Lung (tissue), 17 donors: ENCODE measurements at places on chromosomes 6 and 20. TPM values are rescaled to one million over a fixed set of nuclear protein-coding genes. Genes with fewer than 3 reads are reported as not detected.

DNA sequence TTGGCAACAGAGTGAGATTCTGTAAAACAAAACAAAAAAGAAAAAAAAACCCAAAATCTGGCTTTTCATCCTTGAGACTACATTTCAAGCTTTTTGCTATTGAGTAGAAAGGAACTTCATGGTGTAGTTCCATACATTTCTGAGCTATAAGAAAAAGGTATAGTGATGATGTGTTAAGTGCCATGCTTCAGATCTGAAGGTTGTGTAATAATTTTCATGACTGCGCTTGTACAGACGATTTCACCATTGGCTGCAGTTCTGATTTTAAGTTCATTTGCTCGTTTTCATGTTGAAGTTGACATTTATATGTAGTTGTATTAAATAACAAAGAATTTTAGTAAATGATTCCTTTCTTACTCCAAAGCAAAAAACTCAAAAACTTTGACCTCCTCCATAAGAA, 247.6 kb downstream of the ARID1B start:
- no peak for DNase-seq

- DNase-seq: no peak
These were observed 534.1 kb upstream of the JAG1 start for GRCh38 chr20:11207749-11208502.

- DNase-seq: no peak
These were observed 221.6 kb upstream of the FOXA2 start for GRCh38 chr20:22805996-22806395.

- no peak for DNase-seq
These were observed 331.6 kb upstream of the NT5E start for GRCh38 chr6:85118233-85118632.

- DNase-seq: no peak
These were observed 345.3 kb upstream of the SLC35B3 start for GRCh38 chr6:8780653-8781052.

The KHDC1L gene
- not detected for polyA plus RNA-seq

- no peak for DNase-seq
These were observed 79.5 kb downstream of the FYN start for GRCh38 chr6:111793711-111794111.
